ENCODE measurements at places on chromosomes 1 and 21.

DNA sequence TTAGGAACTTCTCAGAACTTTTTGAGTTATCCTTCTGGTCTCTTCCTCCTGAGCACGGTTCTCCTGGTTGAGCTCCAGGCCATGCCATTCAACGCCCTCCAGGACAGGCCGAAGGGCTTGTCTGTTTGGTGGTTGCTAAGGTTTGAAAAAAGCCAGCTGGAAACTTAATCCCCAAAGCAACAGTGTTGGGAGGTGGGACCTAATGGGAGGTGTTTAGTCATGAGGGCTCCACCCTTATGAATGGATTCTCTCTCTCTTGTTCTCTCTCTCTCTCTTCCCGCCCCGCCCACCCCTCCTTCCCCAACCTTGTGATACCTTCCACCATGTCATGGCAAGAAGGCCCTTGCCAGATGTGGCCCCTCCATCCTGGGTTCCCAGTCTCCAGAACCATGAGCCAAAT lies 829 bp downstream of the KCNE1 start:
- no peak for DNase-seq

DNA sequence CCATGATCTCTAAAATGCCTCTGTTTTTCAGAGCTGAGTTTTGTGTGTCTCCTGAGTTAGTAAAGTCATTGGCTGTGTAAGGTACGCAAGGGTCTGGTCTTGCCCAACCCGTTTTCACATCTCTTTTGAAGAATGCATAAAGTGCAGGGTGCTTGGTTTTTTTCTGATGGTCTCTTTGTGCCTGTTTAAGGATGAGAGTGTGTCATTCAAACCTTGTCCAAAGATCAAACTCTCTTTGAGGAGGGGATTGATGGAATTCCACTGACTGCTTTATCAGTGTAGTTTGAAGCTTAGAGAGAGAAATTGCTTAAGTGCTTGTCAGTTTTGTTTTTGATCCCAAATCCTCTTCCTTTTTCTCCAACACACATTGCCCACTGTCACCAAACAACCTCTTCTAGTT lies 20.0 kb upstream of the C8B start:
- no peak for DNase-seq

GRCh38 chr1:180218806-180219765 lies 11.0 kb upstream of the LHX4 start:
- no peak for DNase-seq

- no peak for DNase-seq
These were observed 15.5 kb downstream of the IFNGR2 start for GRCh38 chr21:33418691-33419090.

DNA sequence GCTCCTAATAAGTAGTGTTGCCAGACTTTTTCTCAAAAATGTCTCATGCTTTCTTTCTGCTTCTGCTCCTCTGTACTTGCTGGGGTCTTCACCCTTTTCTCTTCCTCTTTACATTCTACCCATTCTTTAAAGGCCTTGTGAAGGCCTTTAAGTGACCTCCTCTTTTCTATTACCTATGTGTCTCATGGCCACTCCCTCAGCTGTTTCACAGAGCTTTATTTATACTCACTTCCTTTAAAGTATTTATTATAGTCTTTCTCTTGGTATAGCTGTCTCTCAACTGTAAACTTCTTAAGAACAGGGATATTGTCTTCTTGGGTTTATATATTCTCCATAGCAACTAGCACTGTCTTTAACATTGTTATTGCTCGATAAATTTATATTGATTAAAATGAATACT lies 792 bp downstream of the GOLPH3L start:
- DNase-seq = no peak

- no peak for DNase-seq
These were observed 3.5 kb downstream of the ZNF436 start for GRCh38 chr1:23366146-23366545.

GRCh38 chr1:41450747-41451285 lies 33.7 kb downstream of the EDN2 start:
- no peak for DNase-seq

DNA sequence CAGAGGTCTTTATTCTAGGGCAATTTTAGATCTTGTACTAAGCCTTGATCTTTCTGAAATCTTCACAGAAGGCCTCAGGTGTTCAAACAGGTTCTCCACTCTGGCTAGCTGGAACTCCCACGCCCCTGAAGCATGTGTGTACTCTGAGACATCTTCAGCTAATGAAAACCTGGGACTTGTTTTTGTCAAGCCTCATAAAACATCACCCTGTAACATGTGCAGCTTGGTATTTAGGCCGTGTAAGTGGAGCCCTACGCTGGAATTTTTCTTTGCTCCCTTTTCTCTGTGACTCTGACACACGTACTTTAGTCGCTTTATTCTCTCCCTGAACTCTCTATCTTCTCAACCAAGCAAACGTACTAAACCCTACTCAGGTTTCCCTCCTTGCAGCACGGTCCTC lies 701.9 kb upstream of the ZP4 start:
- DNase-seq = no peak

- no peak for DNase-seq
These were observed 83.2 kb downstream of the SH3GLB1 start for GRCh38 chr1:86787621-86788020.

DNA sequence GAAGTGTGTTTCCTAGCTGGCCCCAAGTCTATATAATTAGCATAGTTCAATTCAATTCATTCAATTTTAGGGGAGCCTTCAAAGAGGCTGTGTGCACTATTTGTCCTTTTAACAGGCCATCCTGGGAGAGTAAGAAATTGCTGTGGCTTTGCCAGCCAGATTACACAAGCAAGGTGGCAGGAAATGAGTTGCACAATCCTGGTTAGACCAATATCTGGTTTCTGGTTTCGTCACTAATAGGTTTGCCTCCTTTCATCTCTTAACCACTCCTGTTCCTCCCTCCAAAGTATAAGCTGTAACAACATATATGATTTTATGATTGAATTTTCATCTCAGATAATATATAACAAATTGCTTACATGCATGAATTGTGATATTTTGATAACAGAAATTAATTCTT lies 84.1 kb upstream of the NEGR1 start:
- DNase-seq = no peak

DNA sequence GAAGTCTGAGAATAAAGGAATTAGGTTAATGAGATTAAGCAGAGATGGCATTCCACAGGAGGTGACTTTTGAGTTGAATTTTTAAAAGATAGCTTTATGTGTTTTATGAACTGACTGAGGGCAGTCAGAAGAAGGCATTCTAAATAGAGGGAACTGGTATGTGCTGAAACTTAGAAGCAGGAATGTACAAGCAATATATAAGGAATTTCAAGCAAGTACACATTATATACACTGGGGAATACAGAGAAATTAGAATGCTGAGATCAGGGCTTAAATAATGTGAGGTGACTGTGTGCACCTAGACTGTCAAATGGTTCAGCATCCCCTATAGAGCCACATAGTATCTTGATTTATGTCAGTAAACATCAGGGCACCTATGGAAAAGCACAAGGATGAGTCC lies 19.3 kb downstream of the WNT2B start:
- DNase-seq = no peak

GRCh38 chr1:50329332-50329932 lies 93.8 kb downstream of the DMRTA2 start:
- DNase-seq = no peak

DNA sequence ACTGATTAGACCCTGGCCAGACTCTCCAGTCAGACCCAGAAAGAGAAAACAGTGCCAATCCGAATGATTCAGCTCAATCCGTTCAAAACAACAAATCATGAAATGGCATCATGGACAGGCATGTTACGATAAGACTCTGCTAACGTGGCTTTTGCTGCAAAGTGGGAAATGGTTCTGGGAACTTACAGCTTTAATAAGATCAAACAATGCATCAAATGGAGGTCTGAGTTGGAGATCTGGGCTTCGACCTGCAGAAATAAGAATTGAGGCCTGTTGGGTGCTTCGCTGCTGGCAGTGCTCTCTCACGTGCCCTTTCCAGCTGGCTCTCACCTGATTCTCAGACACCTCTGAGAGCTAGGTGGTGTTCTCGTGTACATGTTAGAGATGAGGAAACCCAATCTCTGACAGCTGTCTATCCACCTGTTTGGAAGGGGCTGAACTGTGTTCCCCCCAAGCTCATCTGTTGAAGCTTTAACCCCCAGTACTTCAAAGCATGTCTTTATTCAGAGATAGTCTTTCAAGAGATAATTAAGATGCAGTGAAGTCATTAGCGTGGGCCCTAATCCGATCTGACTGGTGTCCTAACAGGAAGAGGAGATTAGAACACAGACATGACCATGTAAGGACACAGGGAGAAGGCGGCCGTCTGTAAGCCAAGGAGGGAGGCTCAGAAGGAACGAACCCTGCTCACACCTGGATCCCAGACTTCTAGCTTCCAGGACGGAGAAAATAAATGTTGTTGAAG lies 45.5 kb upstream of the ETS2 start:
- no peak for DNase-seq

- no peak for DNase-seq
These were observed 6.7 kb upstream of the TNFRSF8 start for GRCh38 chr1:12056331-12056841.

DNA sequence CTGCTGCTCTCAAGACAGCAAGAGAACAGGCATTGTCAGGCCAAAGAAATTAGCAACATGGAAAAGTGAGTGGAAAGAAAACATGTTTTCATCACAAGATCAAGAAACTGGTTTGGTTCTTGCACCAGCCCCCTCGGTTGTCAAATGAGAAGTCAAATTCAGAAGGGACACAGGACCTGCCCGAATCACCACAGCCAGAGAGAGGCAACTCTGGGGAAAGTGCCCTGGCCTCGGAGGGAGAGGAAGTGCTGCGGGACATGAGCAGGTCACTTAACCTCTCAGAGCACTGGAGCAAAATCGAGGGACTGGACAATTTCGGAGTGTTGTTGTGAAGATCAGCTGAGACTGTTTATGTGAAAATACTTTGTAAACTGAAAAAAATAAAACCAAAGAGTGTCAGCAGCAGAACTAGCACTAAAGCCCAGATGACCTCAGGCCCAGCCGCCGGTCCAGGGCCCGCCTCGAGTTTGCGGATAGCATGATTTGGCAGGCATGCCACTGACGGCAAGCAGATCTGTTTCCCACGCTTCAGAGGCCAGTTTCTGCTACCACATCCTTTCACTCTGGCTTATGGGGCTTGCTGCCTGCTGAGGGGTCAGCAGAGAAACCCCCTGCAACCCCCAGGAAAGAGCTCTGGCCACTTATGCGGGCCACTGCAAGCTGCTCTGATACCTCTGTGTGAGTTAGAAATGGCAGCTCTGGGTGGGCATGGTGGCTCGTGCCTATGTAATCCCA lies 32.1 kb downstream of the CD247 start:
- DNase-seq = no peak

DNA sequence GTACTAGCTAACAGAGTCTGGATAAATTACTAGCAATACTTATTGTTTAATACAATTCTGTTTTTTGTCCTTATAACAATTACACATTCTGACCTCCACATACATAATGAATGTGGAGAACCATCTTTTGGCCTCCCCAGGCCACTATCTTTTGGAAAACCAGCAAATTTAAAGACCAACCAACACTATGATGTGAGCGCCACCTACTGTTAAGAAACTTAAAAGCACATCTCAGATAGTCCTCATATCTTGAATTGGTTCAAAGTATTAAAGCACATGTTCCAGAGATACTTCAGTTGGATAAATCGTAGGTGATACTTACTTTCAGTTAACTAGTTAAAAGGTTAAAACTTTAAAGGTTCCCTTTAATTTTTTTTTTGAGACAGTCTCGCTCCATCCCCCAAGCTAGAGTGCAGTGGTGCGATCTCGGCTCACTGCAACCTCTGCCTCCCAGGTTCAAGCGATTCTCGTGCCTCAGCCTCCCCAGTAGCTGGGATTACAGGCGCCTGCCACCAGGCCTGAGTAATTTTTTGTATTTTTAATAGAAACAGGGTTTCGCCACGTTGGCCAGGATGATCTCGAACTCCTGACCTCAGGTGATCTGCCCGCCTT lies 29.3 kb upstream of the USP1 start:
- peak; percentile 15 for DNase-seq

- DNase-seq = peak; percentile 24
These were observed 63.7 kb downstream of the MAP10 start for GRCh38 chr1:232868793-232869491.

DNA sequence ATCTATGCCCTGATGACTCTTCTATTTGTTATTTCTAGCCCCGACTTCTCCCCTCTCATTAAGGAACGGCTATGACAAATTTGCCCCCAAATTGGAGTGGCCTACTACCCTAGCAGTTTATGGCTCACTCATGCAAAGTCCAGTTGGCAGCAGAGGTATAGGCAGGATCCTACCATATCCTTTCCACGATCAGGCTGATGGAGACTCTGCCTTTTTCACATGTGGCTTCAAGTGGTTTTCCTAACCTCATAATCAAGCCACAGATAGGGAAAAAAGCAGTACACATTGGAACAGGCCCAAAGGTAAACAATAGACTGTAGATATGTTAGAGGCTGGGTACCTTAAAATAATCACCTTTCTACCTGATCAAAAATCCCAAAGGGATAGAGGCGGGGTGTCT lies 292.5 kb downstream of the NCAM2 start:
- no peak for DNase-seq

DNA sequence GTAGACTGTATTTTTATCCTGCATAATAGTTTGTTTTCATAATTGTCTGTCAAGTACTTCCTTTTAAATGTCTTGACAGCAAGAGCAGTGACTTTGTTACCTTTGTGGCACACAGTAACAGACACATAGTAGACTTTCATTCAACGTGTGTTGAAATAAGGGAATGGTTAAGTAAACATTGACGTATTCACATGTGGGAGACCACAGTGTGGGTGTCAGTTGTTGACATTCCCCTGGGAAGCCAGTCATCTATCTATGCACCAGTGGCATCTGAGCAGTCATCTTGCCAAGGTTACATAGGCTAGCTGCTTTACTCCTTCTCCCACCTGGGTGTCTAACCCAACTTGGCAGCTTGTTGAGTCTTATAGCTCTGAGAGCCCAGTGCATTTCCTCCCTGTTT lies 1.4 kb upstream of the NUP133 start:
- no peak for DNase-seq

- no peak for DNase-seq
These were observed 5.5 kb downstream of the AZIN2 start for GRCh38 chr1:33086384-33086850.

DNA sequence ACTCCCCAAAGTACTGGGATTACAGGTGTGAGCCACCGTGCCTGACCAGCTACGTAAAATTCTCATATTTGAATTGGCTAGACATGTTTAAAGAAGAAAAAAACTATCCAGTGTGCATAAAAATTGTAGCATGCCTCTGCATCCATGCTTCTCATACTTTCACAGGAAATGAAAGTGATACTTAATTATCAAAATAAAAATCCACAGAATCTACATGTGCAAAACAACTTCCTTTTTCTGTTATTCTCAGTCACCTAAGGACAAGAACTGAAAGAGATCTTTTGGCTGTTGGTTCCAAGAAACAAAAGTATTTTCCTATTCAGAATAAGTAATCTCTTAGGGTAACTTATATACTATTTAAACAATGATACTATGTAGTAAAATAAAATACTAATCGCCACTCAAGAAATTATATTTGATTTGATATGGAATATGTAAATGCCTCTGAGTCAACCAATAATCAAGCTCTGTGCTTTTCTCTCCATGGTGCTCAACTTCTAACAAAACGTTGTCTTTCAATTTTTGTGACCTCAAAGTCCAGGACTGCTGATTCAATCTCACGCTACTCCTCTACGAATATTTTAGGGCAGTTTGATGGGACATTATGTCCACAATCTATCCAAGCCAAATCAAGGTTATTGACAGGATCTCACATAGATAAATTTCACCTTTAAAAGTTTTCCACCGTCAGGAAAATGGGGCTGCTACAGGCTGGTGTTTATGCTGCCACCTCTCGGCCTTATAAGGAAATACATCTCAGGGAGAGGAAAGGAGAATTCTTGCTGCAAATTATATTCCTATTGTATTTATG lies 102.7 kb downstream of the ZNF281 start:
- peak; percentile 20 for DNase-seq

- DNase-seq = no peak
These were observed 5.1 kb upstream of the HMGCS2 start for GRCh38 chr1:119773711-119774241.
